ENCODE measurements at places on chromosomes 13 and 19. TPM values are rescaled to one million over a fixed set of nuclear protein-coding genes. Genes with fewer than 3 reads are reported as not detected.

The RHPN2 gene
- 4.7 TPM for total RNA-seq

GRCh38 chr19:17266589-17266974 is 661 bp upstream of the BABAM1 start:
- DNase-seq = no peak

DNA sequence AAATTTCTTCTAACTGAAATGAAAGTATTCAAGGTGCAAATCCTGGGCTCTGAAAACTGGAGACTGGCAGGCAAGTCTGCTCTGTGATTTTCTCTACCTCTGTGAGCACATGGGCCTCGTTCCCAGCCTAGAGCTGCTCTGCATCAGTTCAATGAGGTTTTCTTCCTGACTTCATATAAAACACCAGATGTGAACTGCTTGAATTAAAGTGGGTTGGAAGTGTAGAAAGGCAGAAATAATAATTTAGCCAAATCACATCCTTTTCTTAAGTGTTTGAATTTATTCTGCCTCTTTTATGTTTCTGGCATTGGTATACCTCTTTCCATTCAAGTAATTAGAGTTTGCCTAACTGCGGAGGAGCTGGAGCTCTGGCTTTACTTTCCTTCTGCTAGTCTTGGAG is 540.8 kb downstream of the OLFM4 start:
- DNase-seq = no peak

DNA sequence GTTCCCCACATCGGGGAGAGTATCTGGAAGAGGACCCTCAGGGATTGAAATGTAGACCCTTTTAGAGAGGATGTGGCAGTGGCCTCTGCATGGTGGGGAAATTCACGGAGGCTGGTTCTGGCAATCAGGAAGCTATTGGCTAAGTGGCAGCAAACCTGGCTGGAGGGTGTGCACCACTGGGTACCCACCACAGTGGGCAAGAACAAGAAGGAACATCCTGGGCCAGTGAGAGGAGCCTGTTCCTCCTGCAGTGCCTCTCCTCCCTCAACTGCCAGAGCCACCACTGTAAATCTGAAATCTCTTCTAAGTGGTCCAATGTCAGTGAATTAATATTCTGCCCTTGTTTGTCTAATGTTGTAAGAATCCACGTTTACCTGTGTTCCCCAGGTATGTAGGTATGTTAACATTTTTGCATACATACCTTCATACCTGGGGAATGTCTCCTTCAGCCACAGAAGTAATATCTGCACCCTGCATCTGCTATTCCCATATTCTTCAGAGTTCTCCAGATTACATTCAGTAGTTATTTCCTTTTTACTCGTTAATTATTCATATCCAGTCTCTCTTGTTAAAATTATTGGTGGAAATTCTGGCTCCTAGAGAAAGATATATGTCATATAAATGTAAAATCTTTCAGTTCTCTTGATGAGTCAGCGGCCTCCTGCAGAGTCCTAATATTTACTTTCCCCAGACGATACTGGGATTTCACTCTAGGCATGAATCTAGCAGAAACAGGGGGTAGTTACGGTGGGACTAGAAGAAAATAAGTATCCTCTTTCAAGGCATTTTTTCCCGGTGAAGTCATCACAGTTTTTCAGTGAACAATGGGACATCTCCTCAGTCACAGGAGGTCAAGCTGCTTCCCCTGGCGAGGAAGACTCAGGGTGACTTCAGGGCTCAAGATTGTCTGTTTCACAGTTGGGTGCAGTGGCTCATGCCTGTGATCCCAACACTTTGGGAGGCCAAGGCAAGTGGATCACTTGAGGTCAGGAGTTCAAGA is 148.3 kb downstream of the MYO16 start:
- DNase-seq = no peak

GRCh38 chr13:70580825-70581224 is 472.6 kb upstream of the KLHL1 start:
- no peak for DNase-seq

DNA sequence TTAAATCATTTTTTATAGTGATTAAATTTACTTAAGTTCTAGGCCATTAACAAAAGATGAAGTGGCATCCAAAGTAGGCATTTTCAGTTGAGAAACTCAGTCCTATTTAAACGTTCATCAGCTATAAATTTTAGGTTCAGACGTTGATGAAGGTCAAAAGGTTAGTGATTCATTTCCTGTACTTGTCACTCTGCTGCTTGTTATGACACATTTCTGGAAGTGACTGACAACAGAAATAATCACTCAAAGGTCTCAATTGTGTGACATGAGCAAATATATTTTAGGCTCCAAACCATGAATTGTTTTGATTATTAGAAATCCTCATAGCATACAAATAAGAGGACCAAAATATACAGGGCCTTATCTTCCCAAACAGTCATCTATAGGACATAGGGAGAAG is 10.3 kb upstream of the EDNRB start:
- no peak for DNase-seq

DNA sequence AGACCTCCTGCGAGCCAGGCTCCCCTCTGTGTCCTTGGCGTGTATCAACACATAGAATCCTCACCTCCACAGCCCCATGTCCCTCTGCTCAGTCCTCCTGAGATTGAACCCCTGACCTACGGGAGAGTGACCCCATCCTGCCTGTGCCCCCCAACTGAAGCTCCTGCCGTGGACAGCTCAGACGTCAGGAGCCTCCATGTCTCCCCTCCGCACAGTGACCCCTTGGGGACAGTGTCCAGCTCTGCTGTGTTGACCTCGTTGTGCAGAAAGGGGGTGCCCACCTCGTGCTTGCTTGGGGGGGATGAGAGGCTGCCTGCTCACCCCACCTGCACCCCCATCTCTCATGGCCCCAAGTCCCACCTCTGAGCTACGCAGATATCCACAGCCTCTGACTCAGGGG is 490 bp upstream of the SIGLEC9 start:
- DNase-seq = no peak
